ENCODE measurements at places on chromosomes 11 and 22.
A peak's percentile ranks its signal among the peaks of the same experiment; 100 is the strongest.

DNA sequence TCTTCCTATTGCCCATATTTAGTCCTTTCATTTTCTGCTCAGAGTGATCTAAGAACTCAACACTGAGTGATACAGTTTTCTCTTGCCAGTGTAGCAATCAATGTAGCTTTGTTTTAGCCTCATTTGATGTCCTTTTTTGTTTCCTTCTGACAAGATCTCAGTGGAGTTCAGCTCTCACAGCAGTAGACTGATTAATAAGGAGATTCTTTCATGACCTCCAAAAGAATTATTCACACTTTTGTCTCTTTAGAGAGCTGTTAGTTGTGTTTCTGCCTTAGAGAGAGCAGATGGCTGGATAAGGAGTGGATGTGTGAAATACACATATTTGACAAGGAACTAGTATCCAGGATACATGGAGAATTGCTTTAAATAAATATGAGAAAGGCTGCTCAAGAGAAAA lies 6.6 kb upstream of the TMEM225 start:
- DNase-seq: no peak

GRCh38 chr11:46315033-46315738 lies 32.1 kb upstream of the DGKZ start:
- peak; percentile 77 for DNase-seq

- no peak for DNase-seq
Measured at GRCh38 chr11:110293389-110293788, 3.0 kb downstream of the RDX start.

DNA sequence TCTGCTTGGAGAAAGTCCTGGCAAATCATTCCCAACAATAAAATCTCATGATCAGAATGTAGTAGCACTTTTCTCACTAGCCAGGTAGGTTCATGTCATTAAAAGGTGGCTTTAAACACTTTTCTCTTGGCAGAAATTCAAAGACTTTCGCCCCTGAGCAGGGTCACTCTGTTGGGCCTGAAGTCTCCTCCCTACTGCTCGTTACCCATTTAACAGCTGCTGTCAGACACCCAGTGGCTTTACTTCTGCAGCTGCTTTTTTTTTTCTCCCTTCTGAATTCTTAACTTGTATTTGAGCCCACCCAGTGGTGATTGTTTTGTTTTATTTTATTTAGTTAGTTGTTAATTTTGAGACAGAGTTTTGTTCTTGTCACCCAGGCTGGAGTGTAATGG lies 25.0 kb downstream of the ARHGAP8 start:
- no peak for DNase-seq

DNA sequence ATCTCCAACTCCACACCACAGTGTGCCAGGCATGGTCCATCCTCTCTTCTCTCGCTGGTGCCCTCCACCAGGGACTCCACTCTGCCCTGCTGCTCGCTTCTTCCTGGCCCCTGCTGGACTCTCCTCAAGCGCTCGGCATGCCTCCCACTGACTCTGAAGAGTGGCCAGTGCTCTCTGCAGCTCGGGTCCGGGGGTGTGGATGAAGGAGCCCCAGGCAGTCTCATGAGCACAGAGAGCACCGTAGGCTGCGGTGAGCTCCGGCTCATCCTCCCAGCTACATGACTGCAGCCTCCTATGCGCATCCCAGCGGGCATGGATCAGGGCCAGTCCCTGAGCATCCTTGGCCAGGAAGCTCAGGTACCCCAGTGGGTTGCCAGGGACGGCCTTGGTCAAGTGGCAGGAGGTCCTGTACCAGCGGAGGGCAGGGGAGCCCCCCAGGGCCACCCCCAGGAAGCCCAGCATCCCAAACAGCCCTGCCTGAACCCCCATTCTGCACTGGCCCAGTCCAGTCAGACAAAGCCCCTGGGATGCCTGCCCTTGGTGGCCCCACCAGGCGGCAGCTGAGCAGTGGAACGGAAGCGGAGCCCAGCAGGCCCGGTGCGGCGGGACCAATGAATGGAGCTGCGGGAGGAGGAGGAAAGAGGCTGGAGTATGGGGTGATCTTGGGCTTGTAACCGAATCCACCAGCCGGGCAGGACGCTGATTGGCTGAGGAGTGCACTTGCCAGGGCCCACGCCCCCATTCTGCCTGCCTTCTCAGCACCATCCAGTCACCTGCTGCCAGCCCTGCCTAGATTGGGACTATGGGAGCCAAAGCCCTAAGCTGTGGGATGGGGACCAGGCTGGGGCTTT lies at the start of gene PLA2G3:
PLA2G3 (minus strand) TSS at position 643 of the 851 bp plus-strand sequence; CDS start at position 489, 154 bp downstream.
- DNase-seq: no peak
